ENCODE measurements at places on chromosomes 4 and X. TPM values are rescaled to one million over a fixed set of nuclear protein-coding genes. Genes with fewer than 3 reads are reported as not detected.

GPR82 gene
- total RNA-seq, result not detected

PRKG2 gene
- total RNA-seq, result 0.16 TPM

SCD5 gene
- total RNA-seq, result 68.0 TPM

ADH7 gene
- total RNA-seq, result 2.1 TPM

HSD17B11 gene
- total RNA-seq, result 40.6 TPM

WDR44 gene
- total RNA-seq, result 20.3 TPM

RHOXF1 gene
- total RNA-seq, result not detected

KIT gene
- 3.3 TPM for total RNA-seq

PCYT1B gene
- 1.6 TPM for total RNA-seq

SLITRK4 gene
- 0.61 TPM for total RNA-seq

ARHGAP10 gene
- total RNA-seq, result 38.0 TPM

MAGEA2B gene
- total RNA-seq, result not detected

EXOC1L gene
- not detected for total RNA-seq

SH2D1A gene
- not detected for total RNA-seq

NAP1L5 gene
- total RNA-seq, result 4.5 TPM

IDUA gene
- total RNA-seq, result 15.8 TPM

SLC10A4 gene
- total RNA-seq, result not detected

QRFPR gene
- total RNA-seq, result not detected

TMEM35A gene
- 2.6 TPM for total RNA-seq

ADRA2C gene
- 0.49 TPM for total RNA-seq

SPP1 gene
- 22.7 TPM for total RNA-seq

C4orf17 gene
- not detected for total RNA-seq

MAGEB2 gene
- total RNA-seq, result not detected

CAPN6 gene
- total RNA-seq, result 0.16 TPM

EFHC2 gene
- total RNA-seq, result 1.5 TPM

AMBN gene
- not detected for total RNA-seq

SORBS2 gene
- 4.5 TPM for total RNA-seq

All from hair follicle dermal papilla cell (primary cell).